ENCODE measurements at places on chromosomes 12 and 14.

DNA sequence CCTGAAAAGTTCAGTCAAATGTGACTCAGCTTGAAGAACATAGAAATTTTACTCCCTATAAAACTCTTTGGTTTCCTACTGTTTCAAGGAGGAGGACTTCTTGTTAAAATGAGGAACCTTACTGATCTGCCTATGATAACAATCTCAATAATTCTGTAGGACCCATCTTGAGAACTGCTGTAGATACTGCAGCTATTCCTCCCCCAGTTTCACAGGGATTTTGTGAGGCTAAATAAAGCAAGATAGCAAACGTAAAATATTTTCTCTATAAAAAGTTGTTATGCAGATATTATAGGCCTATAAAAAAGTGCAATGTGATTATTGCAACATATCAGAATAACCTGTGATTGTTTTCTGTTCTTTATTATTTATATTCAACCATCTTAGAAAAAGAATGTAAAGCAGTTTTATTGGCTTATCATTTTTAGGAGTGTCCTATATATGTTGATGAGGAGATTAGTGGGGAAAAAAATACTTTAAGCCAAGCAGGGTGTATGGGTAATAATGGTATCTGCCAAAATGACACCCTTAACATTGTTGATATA, 12.1 kb downstream of the CLEC14A start:
- no peak for DNase-seq

DNA sequence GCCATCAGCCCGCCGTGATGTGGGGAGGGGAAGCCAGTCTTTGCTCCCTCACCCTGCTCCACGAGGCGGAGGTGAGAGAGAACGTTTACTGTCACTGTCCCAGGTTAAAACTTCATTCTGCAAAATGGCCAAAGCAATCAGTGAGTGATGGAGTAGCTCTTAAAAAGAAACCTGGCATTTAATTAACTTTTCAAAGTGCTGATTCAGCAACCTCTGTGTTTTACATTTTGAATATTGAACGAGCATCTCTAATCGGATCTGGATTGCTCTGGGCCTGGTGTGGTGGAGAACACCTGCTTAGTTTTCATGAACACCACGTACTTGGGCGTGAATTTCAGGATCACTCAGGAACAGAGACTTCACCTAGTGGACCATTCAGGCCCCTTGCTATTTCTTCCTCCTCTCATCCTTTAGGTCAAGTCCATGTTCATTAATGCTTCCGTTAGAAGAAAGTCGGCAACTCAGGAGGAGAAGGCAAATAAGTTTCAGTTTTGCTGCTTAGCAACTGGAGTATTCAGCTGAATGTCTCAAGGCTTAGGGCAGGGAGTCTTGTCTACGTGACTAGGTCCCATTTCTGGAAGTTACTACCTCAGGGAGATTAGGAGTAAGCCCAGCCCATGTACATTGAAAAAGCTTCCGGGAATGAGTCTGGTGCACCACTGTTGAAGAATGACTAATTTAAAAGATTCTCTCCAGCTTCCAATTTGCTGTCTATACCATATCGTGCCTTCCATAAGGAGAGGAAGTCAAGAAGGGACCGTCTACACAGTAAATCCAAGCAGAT, 68.2 kb downstream of the IFT43 start:
- DNase-seq, result no peak

DNA sequence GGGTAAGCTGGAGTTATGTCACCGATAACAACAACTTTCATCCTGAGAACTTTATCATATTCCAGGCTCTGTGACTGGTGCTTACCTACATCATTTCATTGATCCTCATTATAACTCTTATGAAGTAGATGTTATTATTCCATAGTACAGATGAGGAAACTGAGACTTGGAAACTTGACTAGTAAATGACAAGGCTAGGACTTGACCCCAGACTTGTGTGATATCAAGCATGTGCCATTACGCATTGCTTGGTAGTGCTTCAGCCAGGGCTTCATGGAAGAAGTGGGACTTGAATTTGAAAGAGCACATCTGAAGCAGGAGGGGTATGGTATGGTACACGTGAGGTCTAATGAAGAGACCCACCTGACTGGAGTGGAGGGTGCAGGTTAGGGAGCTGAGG, 11.9 kb downstream of the AVIL start:
- DNase-seq, result no peak

- DNase-seq, result no peak
Measured at GRCh38 chr12:47889040-47889439, 15.8 kb downstream of the VDR start.

- DNase-seq, result no peak
Measured at GRCh38 chr12:65827827-65828231, 3.5 kb downstream of the HMGA2 start.

DNA sequence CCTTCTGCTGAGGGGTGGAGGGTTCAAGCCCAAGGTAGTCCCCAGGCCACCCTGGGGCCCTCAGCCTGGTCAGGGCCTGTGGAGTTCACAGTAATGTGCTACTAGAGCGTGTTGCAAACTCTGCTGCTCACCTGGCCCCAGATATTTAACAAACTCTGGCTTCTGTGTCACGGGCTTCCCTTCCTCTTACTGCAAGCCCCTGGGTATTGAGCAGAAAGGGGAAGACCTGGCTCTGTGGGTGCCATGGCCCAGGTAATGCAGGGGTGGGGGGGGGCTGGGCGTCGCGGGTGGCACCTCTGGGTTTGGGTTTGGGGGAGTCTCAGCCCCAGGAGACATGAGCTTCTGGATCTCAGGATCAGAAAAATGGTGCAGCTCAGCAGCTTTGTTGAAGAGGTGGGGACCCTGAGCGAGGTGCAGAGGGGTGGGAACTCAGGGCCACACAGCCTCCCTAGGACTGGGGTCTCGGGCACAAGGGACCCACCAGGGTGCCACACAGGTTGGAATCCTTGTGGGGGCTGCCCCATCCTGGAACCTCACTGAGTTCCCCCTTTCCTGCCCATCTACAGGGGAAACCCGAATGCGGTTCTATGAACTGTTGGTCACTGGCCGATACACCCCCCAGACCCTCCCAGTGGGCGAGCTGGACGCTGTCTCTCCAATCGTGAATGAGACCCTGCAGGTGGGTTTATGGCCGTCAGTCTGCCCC, 4.0 kb downstream of the SETD1B start:
- no peak for DNase-seq
